ENCODE measurements at places on chromosomes 7 and 10.

DNA sequence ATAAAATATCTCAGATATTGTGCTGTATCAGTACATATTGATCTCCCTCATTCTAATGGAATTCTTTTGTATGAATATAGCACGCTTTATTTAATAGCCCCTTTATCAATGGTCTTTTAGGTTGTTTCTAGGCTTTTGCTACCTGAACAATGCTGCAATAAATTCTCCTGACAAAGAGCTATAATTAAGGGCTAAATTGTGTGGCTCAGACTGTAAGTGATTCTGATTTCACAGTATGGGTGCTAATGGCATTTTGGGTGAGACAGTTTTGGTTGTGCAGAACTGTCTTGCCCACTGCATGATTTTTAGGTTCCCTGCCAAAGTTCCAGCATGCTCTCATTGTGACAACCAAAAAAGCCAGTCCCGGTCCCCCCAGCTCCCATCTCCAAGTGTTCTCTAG lies 363.2 kb downstream of the REEP3 start:
- DNase-seq, result no peak

- no peak for DNase-seq
Observed at GRCh38 chr10:12614177-12614995, 265.0 kb downstream of the CAMK1D start.

DNA sequence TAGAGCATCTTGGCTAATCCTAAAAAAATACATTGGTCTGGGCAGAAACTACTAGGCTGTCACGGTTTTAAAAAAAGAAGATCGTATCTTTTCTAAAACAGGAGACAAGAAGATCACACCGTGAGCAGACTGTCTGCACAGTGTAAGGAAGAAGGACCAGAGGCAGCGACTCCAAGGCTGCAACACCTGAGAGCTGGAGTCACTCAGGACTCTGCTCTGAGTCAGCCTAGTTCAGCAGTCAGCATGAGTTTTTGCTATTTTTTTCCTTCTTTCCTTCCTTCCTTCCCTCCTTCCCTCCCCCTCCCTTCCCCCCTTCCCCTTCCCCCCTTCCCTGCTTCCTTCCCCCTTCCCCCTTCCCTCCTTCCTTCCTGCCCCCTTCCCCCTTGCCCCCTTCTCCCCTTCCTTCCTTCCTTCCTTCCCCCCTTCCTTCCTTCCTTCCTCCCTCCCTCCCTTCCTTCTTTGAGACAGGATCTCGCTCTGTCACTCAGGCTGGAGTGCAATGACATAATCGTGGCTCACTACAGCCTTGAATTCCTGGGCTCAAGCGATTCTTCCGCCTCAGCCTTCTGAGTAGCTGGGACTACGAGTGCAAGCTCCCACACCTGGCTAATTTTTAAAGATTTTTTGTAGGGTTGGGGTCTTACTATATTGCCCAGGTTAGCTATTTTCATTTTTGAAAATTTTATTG lies 24.4 kb downstream of the BAG3 start:
- DNase-seq, result no peak

DNA sequence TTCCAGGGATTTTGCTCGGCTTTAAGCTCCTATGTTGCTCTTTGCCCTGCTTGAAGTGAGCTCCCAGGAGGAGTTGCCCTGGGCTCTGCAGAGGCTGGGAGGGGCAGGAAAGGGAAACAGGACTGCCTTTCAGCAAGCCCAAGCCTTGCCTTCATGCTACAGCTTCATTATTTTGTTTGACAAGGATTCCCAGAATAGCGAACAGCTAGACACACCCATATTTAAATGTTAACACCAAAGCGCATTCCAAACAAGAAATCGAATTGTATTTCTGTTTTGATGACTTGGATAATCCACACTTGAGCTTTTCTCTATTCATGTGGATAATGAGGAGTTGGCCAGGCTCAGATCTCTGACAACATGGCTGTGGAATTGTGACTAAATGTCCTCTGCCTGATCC lies 6.3 kb downstream of the KIAA1217 start:
- no peak for DNase-seq

DNA sequence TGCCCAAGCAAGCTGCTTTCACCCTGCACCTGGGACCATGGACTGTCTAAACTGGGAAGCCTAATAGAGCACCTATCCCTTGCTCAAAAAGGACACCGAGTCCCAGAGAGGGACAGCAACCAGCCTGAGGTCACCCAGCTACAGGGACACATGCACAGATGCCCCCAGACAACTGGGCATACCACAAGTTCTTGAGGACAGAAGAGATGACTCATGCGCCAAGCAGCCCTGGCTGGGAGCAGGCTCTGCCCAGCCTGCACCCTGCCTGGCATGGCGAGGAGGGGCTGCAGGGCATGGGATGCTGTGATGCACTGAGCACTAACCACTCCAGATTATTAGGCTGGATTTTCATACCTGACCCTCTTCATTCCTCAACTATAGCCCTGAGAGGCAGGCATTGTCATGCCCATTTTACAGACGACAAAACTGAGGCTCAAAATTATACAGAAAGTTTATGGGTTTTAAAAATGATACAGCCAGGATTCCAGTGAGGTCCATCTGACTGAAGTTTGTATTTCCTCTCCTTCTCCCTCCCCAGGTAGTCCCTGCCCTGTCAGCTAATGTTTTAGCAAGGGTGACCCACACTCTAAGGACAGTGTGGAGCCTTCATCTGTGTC lies 289.3 kb upstream of the ZMIZ1 start:
- DNase-seq, result no peak

- no peak for DNase-seq
Observed at GRCh38 chr10:71795248-71795647, 21.9 kb upstream of the VSIR start.

- DNase-seq, result peak; percentile 0
Observed at GRCh38 chr7:132061937-132062336, 505.5 kb upstream of the PODXL start.

DNA sequence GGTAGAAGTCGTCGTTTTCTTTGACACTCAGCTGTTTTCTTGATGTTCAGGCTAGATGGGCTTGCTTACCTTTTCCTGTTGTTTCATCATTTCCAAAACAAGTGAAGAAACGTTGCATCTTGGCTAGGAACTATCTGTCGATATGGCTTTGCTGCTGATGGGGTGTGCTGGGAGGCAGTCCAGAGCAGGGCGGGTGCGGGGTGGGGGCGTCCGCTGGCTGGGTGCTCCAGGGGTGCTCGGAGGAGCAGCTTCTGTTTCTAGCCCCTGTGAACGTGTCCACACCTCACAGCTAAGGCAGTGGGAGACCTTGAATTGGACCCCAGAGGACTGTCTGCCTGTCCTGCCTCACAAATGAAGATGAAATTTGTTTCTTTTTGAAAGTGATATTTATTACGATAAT lies 7.6 kb upstream of the SUN1 start:
- no peak for DNase-seq

DNA sequence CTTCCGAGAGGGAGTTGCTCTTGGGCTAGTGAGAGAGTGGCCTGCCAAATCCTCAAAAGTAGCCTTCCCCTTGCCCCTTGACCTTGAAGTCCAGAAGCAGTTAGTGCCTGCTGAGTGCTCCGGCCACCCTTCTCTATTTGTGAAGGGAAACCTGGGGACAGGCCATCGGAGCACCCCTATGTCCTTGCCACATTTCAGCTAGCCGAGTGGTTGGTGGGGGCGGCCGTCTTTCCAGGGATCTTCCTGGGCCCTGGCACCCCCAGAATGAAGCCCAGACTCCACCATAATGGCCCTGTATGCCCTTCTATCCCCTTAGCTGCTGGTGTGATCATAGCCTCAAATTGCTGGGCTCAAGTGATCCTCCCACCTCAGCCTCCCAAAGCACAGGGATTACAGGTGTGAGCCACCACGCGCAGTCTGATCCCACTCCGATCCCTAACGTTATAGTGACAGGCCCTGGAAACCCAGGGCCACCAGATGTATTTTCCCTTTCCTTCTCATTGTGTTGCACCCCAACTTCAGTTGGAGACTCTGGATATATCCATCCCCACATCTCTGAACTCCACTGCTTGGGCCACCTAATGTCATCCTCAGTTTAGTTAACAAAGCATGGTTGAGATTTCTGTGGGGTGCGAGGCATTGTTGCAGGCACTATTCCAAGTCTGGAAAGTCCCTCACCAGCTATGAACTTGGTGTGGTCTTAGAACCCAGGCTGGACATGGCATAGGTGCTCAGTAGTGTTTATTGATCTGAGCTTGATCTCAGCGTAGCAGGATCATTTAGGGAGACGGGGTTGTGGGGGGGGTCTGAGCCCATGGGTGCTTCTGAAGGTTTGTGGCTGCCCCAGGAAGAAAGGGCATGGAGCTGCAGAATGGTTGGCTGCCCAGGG lies 1.6 kb downstream of the TSPAN14 start:
- no peak for DNase-seq

DNA sequence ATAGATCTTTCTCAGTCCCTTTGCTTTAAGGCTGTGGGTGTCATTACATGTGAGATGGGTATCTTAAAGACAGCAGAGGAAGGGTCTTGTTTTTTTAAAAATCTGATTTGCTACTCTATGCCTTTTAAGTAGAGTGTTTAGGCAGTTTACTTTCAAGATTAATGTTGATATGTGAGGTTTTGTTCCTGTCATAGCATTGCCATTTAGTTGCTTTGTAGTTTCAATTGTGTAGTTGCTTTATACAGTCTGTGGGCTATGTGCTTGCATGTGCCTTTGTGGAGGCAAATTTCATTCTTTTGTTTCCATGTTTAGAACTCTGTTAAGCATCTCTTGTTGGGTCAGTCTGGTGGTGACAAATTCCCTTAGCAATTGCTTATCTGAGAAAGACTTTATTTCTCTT lies 54.6 kb downstream of the ZNF783 start:
- no peak for DNase-seq

DNA sequence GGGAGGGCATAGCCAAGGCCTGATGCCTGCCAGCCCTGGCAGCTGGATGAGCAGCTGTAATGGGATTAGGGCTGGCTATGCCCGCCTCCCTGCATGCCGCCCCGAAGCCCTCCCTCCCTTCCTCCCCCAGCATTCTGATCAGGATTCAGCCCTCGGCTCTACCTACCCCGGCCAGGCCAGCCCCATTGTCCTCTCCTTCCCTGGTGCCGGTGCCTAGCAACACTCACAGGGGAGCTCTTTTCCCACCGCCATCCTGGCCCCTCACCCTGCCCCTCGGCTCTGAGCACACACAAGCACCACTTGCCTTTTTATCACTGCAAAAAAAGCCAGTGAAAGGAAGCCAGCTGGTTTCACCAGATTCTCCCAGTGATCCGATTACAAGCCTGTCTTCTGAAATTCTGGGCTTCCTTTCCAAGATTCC lies 9.0 kb upstream of the ADCYAP1R1 start:
- no peak for DNase-seq

DNA sequence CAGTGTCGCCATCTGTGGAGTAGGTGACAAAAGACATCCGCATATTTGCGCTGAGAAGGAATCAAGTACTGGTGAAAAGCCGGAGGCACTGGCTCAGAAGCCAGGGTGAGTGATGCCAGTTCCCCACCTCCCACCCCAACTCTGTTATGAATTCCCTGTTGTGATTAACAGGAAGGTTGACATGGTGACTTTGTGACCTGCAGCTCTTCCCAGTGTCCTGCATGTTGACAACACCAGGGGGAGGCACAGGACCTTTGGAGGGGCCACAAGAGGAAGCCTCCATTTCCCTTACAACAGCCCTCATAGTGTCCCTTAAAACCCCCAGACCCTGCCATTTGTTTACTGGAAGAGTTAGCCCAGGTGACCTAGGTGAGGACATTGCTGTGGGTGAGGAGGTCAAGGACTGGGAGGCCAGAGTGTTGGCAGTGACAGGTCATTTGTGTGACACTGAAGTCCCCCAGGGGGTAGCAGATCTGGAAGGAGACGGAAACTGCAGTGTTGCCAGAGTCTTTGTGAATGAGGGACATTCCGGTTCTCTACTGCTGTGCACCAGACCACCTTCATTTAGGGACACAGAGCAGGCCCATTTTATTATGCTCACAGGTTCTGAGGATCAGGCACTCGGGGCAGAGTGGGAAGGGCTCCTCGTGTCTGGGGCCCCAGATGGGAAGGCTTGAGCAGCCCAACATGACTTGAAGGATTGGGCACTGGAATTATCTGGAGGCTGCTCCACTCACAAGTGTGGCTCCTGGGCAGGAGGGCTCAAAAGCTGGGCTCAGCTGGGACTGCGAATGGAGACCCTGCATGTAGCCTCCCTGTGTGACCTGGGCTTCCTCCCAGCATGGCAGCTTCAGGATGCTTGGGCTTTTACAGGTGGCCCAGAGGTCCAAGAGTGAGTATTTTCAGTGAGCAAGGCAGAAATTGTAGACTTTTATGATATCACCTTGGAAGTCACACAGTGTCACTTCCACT lies 13.0 kb upstream of the ANTXRL start:
- peak; percentile 51 for DNase-seq

DNA sequence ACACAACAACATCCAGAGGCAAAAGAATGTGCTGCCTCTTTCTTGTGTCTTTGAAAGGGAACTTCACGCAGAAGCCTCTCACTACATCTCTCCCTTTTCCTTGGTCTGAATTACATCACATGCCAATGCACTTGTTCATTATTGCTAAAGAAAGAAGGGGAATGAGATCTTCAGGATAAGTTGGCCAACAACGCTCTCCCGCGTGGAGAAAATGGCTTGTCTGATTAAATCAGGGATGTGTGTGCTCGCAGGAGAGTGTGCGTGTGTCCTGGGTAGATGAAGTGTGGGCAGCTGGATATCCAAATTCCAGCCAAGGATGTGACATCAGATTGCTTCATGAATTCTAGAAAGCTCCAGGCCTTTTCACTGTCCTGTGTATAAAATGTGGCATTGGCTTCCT lies 541.6 kb upstream of the FZD8 start:
- no peak for DNase-seq

DNA sequence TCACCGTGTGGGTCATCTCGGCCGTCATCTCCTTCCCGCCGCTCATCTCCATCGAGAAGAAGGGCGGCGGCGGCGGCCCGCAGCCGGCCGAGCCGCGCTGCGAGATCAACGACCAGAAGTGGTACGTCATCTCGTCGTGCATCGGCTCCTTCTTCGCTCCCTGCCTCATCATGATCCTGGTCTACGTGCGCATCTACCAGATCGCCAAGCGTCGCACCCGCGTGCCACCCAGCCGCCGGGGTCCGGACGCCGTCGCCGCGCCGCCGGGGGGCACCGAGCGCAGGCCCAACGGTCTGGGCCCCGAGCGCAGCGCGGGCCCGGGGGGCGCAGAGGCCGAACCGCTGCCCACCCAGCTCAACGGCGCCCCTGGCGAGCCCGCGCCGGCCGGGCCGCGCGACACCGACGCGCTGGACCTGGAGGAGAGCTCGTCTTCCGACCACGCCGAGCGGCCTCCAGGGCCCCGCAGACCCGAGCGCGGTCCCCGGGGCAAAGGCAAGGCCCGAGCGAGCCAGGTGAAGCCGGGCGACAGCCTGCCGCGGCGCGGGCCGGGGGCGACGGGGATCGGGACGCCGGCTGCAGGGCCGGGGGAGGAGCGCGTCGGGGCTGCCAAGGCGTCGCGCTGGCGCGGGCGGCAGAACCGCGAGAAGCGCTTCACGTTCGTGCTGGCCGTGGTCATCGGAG lies 1.8 kb downstream of the ADRA2A start:
- DNase-seq, result no peak

GRCh38 chr7:156778201-156778600 lies 114.8 kb downstream of the LMBR1 start:
- no peak for DNase-seq
